ENCODE measurements at places on chromosomes 16 and 17.

DNA sequence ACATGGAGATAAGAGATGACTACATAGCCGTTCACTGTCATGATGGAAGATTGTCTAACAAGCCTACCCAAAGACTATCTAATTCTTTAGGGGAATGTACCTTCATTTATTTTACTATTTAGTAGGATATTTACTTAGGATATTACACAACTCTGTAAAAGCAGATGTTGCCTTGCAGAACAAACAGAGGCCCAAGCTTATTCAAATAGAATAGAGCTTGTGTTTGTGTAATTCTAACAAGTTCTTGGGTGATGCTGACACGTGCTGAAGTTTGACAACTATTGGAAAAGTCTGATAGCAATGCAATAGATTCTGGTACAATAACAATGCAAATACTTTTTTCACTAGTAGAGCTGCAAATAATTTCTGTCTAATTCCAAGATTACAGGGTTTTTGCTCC lies 447.6 kb downstream of the TOX3 start:
- no peak for DNase-seq

DNA sequence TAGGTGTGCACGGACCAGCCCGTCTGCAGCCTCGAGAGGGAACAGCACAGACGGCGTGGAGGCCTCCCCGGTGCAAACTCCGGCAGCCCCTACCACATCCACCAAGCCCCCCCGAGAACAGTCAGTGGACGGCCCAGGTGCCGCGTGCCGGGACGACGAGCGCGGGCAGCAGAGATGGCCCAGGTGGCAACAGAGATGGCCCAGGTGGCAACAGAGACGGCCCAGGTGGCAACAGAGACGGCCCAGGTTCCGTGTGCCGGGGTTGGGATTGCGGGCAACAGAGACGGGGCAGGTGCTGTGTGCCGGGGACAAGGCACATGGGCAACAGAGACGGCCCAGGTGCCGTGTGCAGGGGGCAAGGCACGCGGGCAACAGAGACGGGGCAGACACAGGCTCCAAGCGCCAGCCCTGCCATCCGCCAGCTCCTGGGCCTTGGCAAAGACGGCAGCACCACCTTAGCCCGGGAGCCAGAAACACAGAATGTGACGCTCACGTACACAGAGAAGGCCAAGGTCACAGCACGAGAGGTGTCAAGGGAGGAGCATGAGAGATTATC lies 31.1 kb downstream of the RPH3AL start:
- no peak for DNase-seq

DNA sequence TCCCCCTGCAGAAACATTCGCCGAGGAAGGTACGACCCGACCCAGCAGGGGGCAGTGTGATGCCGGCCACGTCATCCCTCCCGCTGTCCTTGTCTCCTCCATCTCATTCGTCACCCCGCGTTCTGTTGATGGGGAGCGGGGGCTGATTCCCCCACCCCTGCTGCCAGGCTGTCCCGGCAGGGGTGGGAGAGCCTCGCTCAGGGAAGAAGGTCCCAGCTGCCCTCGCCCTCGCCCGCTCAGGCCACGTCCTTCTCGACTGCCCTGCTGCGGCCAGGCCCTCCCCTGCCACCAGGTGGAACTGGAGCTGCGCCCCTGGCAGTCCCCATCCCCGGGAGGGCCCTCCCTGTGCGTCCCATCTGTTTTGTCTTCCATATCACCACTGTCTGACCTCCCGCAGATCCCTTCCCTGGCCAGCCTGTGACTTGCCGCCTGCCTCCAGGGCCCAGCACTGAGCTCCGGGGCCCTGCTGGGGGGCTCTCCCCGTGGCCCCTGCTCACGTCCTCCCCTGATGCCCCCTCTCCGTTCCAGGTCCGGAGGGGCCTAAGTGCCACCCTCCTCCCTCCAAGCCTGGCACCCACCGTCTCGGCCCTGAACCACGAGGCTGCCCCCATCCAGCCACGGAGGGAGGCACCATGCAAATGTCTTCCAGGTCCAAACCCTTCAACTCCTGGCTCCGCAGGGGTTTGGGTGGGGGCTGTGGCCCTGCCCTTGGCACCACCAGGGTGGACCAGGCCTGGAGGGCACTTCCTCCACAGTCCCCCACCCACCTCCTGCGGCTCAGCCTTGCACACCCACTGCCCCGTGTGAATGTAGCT lies 20.6 kb downstream of the ADAM11 start:
- DNase-seq, result peak; percentile 87

DNA sequence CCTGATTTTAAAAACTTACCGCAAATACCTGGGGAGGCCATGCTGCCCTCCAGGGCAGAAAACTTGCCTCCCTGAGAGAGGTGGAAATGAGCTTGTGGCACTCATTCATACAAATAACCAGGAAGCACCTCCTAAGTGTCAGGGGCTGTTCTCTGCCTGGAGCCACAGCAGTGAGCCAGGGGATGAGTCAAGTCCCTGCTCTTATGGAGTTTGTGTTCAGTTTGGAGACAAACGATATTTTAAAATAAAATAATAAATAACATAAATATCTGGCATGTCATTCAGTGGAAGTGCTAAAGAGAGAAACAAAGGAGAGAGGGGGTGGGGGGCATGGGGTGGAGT lies 313.8 kb downstream of the C16orf95 start:
- no peak for DNase-seq

DNA sequence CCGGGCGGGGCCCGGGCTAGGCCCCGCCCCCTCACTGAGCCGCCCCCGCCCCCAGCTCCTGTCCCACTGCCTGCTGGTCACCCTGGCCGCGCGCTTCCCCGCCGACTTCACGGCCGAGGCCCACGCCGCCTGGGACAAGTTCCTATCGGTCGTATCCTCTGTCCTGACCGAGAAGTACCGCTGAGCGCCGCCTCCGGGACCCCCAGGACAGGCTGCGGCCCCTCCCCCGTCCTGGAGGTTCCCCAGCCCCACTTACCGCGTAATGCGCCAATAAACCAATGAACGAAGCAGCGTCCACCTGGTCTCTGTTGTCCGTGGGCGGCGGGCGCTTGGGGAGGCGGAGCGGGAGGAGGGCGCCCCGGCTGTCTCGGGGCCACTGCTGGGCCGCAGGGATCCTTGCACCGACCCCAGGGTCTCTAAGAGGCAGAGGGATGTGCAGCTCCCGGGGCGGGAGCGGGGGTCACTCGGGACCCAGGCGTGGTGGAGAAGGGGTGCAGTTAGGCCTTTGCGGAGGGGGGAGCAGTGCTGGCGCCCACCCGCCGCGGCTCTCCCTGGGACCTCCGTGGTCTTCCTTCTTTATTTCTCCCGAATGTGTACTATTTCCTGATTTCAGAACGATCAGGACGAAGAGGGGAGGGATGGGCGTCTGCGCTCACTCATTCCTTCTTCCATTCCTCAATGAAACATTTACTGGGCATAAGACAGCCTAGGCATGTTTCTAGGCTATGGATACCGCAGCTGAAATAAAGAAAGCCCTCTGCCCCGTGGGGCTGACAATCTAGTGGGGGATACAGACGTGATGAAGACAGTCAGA lies 2.0 kb downstream of the HBZ start:
- DNase-seq, result peak; percentile 45

DNA sequence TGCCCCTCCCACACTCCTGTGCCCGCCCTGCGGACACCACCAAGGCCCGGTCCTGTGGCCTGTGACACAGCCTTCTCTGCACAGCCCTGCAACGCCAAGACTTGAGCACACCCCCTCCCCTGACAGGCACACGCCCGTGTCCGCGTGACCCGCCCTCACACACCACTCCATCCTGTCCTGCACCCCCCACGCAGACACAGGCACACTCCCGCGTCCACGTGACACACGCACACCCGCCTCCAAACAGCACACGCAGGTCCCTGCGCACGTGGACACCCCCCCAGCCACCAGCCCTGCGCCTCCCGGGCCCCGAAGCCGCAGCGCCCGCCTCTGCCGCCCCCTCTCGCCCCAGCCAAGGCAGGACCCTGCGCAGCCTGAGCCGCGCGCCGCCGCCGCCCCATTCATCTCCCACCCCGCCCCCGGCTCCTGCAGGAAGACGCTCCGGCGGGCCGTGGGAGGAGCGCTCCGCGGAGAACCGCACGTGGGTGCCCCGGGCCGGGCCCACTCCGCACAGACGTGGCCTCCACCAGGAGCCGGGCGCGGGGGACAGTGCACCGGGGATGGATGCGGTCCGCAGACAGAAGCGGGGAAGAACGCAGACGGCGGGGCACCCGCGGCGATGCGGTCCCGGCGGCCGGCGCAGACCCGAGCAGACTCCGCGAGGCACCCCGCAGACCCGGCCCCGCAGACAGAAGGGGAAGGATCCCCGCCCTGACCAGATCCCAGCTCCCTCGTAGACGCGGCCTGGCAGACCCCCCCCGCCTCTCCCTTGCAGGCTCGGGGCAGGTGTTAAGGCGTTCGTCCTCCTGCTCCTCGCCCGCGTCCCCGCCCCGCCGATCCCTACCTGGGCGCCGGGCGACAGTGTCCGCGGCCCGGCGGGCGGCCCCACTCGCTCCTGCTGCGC lies 506 bp downstream of the CAMKK1 start:
- DNase-seq, result peak; percentile 80

- no peak for DNase-seq
Observed at GRCh38 chr16:86225905-86226371, 284.4 kb upstream of the FOXF1 start.

DNA sequence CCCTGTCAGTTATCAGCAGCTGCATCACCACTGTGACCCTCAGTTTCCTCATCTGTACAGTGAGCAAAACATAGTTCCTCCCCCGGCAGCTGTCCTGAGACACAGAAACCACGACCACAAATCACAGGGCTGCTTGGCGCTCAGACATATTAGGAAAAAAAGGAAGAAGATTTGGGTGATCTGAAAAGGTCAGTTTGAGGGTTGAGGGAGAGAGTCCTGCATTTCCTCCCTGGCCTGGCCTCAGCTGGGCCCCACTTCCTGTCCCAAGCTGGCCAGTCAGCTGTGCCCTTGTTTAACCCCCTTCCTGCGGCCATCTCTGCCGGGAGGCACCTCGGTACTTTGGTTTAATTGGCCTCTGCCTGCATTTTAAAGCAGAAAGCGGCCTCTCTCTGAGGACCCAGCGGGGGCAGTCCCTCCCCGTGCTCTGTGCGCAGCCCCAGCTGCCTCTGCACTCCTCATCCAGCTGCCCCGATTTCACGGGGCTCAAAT lies 24.0 kb upstream of the CIBAR2 start:
- peak; percentile 49 for DNase-seq

DNA sequence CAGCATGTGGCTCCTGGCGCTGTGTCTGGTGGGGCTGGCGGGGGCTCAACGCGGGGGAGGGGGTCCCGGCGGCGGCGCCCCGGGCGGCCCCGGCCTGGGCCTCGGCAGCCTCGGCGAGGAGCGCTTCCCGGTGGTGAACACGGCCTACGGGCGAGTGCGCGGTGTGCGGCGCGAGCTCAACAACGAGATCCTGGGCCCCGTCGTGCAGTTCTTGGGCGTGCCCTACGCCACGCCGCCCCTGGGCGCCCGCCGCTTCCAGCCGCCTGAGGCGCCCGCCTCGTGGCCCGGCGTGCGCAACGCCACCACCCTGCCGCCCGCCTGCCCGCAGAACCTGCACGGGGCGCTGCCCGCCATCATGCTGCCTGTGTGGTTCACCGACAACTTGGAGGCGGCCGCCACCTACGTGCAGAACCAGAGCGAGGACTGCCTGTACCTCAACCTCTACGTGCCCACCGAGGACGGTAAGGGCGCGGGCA lies 645 bp downstream of the NLGN2 start:
- no peak for DNase-seq

DNA sequence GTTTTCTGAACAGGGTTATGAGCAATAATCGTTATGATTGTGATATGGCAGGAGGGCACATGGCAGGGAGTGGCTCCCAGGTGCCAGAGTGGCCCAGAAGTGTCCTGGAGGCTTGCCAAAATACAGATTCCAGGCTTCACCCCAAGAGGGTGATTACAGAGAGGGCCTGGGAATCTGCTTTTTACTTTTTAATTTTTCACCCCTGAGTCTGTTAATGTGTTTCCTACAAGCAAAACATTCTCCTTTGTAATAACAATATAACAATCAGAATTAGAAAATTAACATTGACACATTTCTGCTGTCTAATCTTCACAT lies 212.4 kb downstream of the SNX29 start:
- no peak for DNase-seq

DNA sequence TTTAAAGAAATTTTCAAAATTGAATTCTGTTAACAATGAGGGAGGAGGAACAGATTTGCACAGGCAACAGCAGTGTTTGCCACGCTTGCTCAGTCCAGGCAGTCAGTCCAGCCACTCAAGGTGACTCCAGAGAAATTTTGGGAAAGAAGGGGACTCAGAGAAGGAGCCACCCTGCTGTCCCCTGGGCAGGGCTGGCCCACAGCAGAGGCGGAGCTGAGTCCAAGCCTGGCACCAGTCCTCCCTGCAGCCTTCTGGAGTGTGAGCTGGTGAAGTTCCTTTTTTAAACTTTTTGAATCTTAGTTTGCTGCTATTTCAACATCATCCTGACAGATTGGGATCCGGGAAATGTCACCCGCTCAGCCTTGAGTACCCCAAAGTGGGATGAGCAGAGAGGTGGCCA lies 14.5 kb upstream of the SLC47A2 start:
- no peak for DNase-seq

GRCh38 chr16:85645021-85645589 lies 32.0 kb downstream of the GSE1 start:
- no peak for DNase-seq

GRCh38 chr17:15891318-15891717 lies 53.6 kb upstream of the ADORA2B start:
- no peak for DNase-seq

GRCh38 chr17:81647640-81648012 lies 8.7 kb downstream of the PDE6G start:
- DNase-seq, result no peak

DNA sequence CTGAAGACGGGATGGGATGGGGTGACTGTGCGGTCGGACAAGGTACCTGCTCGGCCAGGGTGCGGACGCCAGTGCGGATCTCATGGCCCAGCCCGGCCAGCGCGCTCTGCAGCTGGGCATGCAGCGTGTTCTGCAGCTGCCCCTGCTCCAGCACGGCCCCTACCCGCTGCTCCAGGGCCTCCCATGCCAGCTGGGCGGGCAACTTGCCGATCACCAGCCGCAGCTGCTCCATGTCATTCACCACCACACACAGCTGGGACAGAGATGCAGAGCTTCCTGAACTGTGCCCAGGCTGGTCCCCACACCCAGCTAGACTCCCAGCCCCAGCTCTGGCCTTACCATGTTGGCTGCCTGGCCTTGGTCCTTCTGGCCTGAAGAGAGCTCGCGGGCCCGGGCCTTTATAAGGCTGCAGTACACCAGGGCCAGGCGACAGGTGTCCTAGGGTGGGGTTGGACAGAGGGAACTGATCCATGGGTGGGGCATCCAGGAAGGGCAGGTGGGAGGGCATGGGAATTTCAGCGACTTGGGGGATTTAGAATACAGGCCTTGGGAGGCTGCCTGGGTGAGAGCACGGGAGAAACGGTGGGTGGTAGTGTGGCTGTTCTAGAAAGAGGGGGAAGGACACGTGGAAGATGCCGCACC lies 9.8 kb downstream of the UNC13D start:
- no peak for DNase-seq

- DNase-seq, result no peak
Observed at GRCh38 chr16:66713076-66713475, 16.5 kb upstream of the CMTM4 start.

DNA sequence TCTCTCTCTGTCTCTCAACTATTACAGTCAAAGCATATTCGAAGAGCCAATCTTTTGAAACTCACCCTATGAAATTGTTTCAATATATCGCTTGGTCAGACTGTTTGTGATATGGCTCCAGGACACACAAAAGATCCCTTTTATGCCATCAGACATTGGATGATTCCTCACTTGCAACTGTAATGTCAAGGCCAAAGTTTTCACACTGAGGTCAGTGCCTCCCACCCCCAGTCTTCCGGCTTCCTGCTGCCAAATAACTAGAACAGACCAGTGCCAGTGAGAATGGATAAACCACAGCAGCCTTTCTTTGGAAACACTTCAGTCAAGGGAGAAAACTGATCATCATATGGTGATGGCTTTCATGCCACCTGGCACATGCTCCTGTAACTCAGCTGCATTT lies 321.9 kb upstream of the ZFHX3 start:
- no peak for DNase-seq

GRCh38 chr17:57034807-57035754 lies 50.0 kb upstream of the AKAP1 start:
- DNase-seq, result no peak

All from nephron progenitor cell (in vitro differentiated cells).